Right kidney (tissue), 9 donors: ENCODE measurements at places on chromosomes 16 and 17.
A peak's percentile ranks its signal among the peaks of the same experiment; 100 is the strongest.

GRCh38 chr17:28818819-28819221 lies 23.8 kb downstream of the FAM222B start:
- DNase-seq, result no peak

DNA sequence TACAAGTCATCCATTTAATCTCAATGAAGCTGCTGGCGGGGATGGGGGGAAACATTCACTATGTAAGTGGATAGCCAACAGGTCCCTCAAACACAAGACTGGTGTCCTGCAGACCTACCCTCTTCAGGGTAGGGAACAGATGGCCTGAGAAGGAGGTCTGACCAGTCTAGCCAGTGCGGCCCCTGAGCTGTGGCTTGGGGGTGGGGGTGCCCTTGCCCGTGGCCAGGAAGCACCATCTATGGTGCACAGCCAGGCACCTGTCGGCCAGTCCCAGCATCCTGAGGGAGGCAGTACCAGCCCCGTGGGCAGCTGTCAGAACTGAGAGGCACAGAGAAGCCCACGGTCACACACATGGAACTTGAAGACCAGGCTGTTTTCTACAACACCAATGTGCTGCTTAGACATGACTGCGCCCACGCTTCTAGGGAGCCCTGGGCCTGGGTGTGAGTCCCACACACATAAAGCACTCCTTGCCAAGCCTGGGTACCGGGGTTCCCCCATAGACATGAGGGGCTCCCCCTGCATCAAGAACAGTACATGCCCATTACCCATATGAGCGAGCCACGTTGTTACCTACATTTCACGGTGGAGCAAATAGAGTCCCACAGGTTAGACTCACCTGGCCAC lies 40.9 kb downstream of the RMI2 start:
- DNase-seq, result no peak

DNA sequence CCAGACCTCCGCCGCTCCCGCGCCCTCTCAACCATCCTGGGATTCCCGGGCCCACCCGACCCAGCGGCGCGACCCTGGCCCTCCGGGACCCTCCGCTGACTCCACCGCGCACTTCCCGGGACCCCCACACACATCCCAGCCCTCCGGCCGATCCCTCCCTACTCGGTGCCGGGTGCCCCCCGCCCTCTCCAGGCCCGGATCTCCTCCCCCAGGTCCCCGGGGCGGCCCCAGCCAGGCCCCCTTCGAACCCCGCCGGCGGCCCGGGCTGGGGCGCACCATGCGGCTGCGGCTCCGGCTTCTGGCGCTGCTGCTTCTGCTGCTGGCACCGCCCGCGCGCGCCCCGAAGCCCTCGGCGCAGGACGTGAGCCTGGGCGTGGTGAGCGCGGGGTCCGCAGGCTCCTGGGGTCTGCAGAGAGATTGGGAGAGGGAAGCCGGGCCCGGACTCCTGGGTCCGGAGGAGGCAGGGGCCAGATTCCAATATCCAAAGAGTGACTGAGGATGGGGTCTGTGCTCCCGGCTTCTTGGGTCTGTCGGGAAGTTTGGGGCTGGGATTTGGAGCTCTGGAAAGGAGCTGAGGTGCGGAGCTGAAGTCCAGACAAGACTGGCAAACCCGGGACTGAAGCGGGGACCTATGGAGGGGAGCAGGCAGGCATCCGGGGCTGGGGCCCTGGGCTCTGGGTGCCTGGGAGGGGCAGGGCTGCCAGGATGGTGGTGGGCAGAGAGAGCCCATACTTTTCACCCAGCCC lies 453 bp downstream of the MMP25 start:
- peak; percentile 54 for DNase-seq

- DNase-seq, result no peak
Observed at GRCh38 chr17:62062302-62062701, 2.8 kb downstream of the MED13 start.

- DNase-seq, result peak; percentile 59
Observed at GRCh38 chr16:80407265-80407987, 133.4 kb upstream of the DYNLRB2 start.

DNA sequence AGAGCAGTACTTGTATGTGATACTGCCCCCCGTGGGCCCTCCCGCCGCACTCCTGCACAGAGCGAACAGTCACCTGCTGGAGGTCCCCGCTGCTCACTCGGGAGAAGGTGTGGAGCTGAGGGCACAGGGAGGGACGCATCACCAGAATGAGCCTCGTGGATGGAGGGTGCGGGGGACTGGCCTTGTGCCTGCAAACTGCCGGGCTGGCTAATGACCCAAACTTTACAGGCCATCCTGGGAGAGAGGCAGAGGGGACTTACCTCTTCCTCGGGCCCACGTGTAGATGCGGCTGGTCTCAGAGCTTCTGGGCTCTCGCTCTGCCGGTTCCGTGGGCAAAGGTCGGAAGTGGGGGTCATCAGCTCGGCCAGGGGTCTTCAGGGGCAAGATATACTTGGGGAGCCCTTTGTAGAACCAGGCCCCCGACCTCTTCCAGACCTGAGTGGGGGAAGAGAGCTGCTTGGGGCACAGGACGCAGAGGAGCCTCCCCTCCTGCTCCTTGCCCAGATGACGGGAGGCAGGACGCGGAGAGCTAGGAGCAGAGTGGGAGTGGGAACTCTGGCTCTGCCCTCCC lies 65.5 kb upstream of the DOC2B start:
- DNase-seq, result no peak

DNA sequence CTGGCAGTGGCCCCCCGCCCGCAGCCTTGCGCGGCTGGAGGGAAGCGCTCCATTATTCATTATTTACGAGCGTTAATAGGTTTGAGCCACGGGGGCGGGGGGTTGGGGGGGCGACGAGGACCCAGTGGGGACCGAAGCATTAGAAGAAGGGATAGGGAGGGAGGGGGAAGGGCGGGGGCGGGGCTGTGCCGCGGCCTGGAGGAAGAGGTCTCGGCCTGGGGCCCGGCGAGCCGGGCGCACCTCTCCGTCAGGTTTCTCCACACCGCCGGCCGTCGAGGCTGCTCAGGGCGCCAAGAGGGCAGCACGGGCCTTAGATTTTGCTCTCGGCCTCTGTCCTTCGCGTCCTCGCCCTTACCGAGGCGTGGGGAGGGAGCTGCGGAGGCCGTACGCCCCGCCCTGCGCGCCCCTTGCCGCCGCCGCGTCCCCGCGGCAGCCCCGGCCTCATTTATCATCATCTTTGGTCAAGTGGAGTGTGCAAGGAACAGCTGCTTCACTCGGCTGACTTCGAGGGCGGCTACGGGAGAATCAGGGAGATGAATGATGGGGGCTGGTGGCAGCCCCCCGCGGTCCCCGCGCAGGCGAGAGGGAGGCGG lies 54.2 kb downstream of the SREBF1 start:
- peak; percentile 87 for DNase-seq

DNA sequence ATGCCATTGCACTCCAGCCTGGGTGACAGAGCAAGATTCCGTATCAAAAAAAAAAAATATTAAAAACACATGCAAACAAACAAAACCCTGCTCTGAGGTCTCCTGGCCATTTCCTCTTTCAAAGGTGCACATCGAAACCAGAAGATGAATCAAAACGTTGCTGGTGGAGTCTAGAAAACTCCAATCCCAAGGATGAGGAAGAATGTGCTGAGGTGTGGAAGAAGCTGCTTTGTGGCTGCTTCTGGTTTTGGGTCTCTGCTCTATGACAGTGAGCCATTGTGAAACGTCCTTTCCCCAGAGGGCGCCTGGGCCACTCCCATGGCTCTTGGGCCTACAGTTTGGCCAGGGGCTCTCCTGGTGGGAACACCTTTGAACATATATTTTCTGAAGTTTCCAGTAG lies 112.6 kb downstream of the IRF8 start:
- no peak for DNase-seq

DNA sequence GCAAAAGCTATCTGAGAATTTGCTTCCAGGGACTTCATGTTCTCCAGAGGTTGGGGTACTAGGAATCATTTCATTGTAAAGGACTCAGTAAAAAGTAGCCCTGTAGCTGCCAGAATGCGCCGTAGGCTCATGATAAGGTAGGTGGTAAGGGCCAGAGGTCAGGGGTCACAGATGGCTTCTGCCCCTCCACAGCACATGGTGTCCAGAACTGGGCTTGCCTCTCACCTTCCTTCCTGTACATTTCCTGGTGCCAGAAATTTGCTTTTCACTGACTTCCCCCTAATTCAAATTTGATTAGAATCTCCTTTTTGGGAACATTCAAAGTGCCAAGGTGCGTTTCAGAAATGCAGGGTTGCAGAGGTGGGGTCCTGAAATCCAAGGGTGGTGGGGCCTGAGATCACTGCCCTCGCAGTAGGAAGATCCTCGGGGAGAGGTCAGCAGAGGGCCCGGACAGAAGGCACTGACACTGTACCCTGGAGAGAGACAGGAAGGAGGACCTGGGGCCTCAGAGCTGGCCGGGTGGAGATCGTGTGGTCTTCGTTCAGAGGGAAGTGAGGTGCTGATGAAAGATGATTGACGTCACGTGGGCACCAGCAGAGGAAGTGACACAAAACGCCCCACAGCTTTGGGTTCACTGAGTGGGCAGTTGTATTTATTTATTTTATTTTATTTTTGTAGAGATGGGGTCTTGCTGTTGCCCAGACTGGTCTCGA lies 25.5 kb upstream of the METRNL start:
- no peak for DNase-seq

- DNase-seq, result no peak
Observed at GRCh38 chr16:29982560-29983419, 9.1 kb downstream of the TAOK2 start.

DNA sequence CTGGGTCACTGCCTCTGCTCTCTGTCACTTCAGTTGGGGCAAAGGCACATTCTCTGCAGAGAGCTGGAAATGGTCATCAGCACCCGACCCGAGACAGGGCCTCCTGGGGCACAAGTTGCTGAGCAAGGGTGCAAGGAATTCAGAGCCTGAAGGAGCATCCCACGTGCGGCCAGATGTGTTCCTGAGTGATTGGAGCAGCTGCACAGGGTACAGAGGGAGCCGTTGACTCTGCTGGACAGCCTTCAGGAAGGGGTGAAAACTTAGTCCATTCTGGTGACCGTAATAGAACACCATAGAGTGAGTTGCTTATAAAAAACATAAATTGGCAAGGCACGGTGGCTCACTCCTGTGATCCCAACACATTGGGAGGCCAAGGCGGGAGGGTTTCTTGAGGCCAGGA lies 106.8 kb downstream of the CCDC182 start:
- DNase-seq, result no peak

DNA sequence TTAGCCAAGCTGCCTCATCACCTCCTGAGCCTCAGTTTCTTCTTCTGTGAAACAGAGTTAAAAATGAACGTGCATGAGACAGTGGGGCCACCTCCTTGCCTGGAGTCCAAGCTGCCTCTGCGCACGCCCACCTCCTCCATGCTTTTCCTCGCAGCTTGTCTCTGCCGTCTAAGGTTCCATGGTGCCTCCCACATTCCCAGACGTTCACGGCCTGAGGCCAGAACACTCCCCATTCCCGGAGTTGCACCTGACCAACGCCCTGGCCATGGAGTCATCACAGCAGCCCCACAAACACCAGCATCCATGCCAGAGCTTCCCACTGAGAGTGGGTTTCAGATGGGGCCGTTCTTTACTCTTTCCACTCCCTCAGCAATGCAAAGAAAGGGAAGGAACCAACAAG lies 183.0 kb upstream of the FOXF1 start:
- no peak for DNase-seq

DNA sequence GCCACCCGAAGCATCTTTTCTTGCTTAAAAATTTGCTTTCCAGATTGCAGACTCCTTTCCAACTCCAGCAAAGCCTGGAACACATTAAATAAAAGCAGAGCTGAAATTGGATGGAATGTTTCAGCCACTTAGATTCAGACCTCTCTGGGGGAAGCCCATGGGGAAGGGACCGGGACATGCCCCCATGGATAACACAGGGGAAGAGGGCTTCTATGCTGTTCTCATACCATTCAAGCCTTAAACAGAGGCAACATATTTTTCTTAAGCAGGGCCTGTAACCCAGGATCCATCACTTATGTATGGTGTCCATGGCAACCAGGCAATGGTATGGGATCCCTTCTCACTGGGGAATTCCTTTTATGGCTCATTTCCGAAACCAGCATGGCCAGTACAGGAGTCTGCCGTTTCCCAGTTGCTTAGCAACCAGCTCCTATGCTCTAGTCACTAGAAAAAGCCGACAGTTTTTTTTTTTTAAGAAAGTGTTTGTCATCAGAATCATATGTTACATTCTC lies 62.0 kb upstream of the MARCHF10 start:
- peak; percentile 36 for DNase-seq

DNA sequence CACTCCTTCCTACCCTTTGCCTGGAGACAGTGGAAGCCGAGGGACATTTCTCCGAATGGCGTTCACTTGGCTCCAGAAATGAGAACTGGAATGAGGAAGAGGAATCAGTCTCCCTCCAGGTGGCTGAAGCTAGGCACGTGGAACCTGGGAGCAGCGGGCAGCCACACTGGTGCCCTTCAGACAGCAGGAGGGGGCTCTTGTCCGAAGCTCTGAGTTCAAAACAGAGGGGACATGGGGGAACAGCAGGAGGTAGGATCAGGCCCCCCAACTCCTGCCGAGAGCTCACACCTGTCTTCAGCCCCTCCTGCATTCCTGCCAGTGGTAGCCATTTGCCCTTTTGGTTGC lies 41.5 kb downstream of the TMEM235 start:
- DNase-seq, result no peak

DNA sequence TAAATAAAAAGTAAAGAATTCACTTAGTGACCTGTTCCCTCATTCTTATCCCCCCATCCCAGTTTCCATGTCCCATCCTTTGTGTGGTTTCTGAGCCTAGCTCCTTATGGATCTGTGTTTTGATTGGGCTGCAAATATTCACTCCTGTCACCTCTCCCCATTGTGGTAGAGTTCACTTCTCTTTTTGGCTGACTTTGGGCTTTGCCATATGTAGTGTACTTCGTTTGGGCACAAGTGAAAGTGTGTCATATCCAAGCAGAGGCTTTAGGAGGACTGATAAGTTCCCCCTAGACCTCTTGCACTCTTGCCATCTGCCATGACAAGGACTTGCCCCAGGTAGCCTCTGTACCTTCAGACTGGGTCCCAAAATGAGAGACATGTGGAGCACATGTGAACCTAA lies 13.0 kb upstream of the DHRS7B start:
- DNase-seq, result no peak

GRCh38 chr16:53156516-53156915 lies 101.7 kb downstream of the CHD9 start:
- no peak for DNase-seq
